ENCODE measurements at places on chromosomes 5 and 9.

DNA sequence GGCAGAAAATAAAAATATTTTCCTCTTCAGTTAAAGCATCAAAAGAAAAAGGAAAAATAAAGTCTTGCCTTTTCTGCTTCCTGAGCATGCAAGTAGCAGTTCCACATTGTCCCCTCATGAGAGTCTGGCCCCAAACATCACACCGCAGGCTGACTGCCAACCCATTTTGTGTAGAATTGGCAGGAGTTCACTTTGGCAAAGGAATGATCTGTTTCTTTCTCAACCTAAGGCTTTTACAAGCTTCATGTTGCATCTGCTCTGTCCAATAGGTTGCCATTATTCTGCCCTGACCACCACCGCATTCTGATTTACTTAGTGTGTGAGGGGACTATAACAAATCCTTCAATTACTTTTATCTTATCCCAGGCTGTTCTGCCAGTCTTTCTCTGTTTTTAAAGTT, 249.5 kb downstream of the ISL1 start:
- H3K4me3 ChIP-seq, result no peak overlapping the region
- H3K27me3 ChIP-seq, result no peaks in the 10 kb centered on the region
- H3K4me1 ChIP-seq, result no peaks in the 10 kb centered on the region
- H3K27ac ChIP-seq, result no peak overlapping the region
- no peaks in the 10 kb centered on the region for H3K36me3 ChIP-seq
- no peak for DNase-seq

- peaks cover 16% of the 10 kb centered on the region for H3K4me1 ChIP-seq
- no peaks in the 10 kb centered on the region for H3K36me3 ChIP-seq
- peak overlapping the region; percentile 73 for H3K4me3 ChIP-seq
- peak; percentile 13 for DNase-seq
- peaks cover 89% of the 10 kb centered on the region for H3K27me3 ChIP-seq
Observed at GRCh38 chr5:76084496-76085242, 1.5 kb downstream of the SV2C start.

GRCh38 chr5:122863240-122863639, 17.8 kb downstream of the SNX24 start:
- H3K4me1 ChIP-seq, result peaks cover 7% of the 10 kb centered on the region
- H3K36me3 ChIP-seq, result peaks cover 6% of the 10 kb centered on the region
- H3K27ac ChIP-seq, result peak overlapping the region; percentile 6
- H3K27me3 ChIP-seq, result no peaks in the 10 kb centered on the region
- no peak overlapping the region for H3K4me3 ChIP-seq

GRCh38 chr9:116465576-116466270, 221.4 kb upstream of the TRIM32 start:
- no peaks in the 10 kb centered on the region for H3K36me3 ChIP-seq
- H3K4me3 ChIP-seq, result no peak overlapping the region
- no peak overlapping the region for H3K27ac ChIP-seq
- DNase-seq, result no peak
- H3K27me3 ChIP-seq, result no peaks in the 10 kb centered on the region

DNA sequence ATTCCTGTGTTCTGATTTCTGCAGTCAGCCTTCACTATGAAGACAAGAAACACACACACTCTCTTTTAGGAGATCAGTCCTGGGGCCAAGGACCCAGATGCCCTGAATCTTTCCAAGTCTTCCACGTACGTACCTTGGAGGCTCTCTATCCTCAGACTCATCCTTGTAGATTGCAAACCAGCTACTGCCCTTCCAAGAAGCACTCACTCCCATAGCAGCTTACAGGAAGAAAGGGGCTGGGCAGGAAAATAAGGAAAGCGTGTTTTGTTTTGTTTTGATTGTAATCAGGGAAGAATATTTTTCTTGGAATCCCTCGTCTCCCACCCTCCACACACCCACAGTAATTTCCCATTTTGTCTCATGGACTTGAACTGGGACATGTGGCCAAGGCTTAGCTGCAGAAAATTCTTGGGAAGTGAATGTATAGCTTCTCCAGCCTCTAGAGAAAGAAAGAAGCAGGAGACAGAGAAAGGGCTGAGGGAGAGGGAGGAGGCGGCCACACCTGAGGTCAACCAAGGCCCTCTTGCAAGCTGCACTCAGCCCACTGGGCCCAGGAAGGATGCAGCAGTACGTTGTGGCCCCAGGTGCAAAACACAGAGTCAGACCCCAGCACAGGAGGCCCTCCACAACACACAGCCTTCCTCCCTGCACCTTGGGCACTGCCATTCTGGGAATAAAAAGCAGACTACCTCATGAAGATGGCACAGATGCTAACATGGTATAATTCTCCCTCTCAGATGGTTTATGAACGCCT, 29.9 kb downstream of the IRX2 start:
- H3K27me3 ChIP-seq, result peaks cover 82% of the 10 kb centered on the region
- no peaks in the 10 kb centered on the region for H3K36me3 ChIP-seq
- H3K27ac ChIP-seq, result no peak overlapping the region
- DNase-seq, result no peak
- no peak overlapping the region for H3K4me3 ChIP-seq

DNA sequence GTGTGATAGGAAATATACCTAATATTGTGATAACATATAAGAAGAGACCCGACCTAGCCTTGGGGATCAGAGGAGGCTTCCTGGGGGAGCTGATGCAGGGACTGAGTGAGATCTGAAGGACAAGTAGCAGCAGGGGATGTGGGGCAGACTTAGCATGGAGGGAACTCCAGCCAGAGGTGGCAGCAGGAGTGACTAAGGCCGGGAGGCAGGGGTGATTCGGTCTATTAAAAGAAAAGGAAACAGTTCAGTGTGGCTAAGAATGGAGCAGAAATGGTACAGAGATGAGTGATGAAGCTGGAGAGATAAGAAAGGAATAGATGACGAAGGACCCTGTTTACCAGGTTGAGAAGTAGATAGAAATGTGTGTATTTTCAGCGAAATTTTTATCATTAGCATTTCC, 408.8 kb downstream of the ENC1 start:
- H3K36me3 ChIP-seq, result no peaks in the 10 kb centered on the region
- H3K27me3 ChIP-seq, result peaks cover 2% of the 10 kb centered on the region
- H3K27ac ChIP-seq, result no peak overlapping the region
- no peak overlapping the region for H3K4me3 ChIP-seq

DNA sequence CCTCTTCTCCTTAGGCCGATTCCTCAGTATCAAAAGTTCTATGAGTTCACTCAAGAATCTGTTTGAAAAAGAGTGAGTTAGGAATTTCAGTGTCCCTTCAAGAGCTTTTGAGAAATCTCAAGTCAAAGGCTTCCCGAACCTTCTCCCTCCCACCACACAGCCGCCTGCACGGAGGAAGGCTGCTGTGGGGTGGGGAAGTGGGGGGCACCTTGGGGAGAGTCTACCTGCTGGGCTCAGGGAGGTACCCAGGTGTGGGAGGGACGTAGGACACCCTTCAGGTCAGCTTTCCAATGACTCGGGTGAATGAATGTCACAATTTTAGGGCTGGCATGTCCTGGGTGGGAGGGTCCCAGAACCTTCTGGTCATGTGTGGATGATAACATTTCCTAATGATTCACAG, 17.5 kb downstream of the CXCL14 start:
- no peak overlapping the region for H3K27ac ChIP-seq
- peaks cover 65% of the 10 kb centered on the region for H3K27me3 ChIP-seq
- no peak overlapping the region for H3K4me3 ChIP-seq

GRCh38 chr9:22838266-22838665, 391.6 kb downstream of the DMRTA1 start:
- no peak overlapping the region for H3K27ac ChIP-seq
- no peaks in the 10 kb centered on the region for H3K36me3 ChIP-seq
- H3K4me1 ChIP-seq, result no peaks in the 10 kb centered on the region
- H3K4me3 ChIP-seq, result no peak overlapping the region
- H3K27me3 ChIP-seq, result no peaks in the 10 kb centered on the region
- no peak for DNase-seq

DNA sequence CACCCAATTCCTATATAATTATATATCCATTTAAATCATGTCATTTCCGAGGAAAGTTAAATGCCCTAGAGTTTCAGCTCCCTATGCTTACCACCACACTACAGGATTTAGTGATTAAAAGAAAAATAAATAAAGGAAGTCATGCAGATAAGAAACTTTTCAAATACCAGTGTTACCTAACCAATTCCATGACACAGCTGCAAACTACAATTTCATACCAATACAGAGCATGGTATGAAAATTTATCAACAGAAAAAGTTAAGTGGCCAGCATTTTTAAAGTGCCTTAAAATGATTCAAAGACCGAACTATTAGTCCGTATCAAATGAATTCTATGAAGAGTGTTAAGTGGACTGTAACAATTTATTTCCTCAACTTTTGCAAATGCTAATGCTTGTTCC, 35.9 kb downstream of the CEP120 start:
- no peak overlapping the region for H3K4me3 ChIP-seq
- H3K36me3 ChIP-seq, result peaks cover 20% of the 10 kb centered on the region
- H3K27me3 ChIP-seq, result no peaks in the 10 kb centered on the region
- DNase-seq, result no peak

DNA sequence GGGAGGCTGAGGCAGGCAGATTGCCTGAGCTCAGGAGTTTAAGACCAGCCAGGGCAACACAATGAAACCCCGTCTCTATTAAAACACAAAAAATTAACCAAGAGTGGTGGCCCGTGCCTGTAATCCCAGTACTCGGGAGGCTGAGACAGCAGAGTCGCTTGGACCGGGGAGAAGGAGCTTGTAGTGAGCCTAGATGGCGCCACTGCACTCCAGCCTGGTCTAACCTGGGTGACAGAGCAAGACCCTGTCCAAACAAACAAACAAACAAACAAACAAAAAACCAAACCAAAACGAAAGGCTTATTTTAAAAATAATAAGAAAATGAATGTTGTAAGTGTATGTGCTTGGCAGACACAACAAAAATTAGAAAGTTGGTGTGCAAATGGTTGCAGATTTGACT, 536.3 kb upstream of the PTPRD start:
- no peak overlapping the region for H3K4me3 ChIP-seq
- no peaks in the 10 kb centered on the region for H3K36me3 ChIP-seq
- H3K4me1 ChIP-seq, result no peaks in the 10 kb centered on the region
- H3K27ac ChIP-seq, result no peak overlapping the region

GRCh38 chr9:82421498-82421897, 432.9 kb downstream of the SPATA31D1 start:
- H3K27ac ChIP-seq, result no peak overlapping the region
- H3K4me1 ChIP-seq, result peaks cover 8% of the 10 kb centered on the region
- H3K27me3 ChIP-seq, result no peaks in the 10 kb centered on the region
- H3K4me3 ChIP-seq, result no peak overlapping the region
- DNase-seq, result no peak

DNA sequence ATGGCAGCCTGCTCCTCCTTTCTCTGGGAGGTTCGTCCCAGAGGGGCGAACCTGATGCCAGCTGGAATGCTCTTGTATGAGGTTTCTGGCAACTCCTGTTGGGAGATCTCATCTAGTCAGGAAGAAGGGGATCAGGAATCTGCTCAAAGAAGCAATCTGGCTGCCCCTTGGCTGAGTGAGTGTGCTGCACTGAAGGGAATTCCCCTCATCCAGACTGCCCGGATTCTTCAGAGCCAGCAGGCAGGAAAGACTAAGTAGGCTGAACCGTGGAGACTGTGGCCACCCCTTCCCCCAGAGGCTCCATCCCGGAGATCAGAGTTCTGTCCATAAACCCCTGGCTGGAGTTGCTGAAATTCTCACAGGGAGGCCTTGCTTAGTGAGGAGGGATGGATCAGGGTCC, 476.0 kb downstream of the CSNK1G3 start:
- H3K4me3 ChIP-seq, result no peak overlapping the region
- no peak overlapping the region for H3K27ac ChIP-seq
- H3K4me1 ChIP-seq, result peaks cover 7% of the 10 kb centered on the region
- H3K27me3 ChIP-seq, result no peaks in the 10 kb centered on the region
- DNase-seq, result no peak
- peaks cover 8% of the 10 kb centered on the region for H3K36me3 ChIP-seq

DNA sequence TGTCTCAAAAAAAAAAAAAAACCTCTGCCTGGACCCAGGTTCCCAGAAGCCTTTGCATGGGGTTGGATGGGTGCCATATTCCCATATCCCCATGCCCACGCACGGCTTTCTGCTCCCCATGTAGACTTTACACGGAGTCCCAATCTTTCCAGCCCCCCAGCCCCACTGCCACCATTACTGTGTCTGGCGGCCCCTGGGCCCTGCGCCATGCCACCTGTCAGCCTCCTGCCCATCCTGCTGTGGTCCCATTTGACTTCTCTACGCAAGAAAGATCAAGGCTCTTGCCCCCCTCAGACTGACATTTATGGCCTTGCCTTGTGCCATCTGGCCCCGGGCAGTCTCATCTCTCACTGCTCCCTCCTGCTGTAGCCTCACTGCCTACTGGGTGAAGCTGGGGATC, 6.5 kb upstream of the AK1 start:
- H3K27ac ChIP-seq, result no peak overlapping the region
- no peak for DNase-seq
- no peak overlapping the region for H3K4me3 ChIP-seq

DNA sequence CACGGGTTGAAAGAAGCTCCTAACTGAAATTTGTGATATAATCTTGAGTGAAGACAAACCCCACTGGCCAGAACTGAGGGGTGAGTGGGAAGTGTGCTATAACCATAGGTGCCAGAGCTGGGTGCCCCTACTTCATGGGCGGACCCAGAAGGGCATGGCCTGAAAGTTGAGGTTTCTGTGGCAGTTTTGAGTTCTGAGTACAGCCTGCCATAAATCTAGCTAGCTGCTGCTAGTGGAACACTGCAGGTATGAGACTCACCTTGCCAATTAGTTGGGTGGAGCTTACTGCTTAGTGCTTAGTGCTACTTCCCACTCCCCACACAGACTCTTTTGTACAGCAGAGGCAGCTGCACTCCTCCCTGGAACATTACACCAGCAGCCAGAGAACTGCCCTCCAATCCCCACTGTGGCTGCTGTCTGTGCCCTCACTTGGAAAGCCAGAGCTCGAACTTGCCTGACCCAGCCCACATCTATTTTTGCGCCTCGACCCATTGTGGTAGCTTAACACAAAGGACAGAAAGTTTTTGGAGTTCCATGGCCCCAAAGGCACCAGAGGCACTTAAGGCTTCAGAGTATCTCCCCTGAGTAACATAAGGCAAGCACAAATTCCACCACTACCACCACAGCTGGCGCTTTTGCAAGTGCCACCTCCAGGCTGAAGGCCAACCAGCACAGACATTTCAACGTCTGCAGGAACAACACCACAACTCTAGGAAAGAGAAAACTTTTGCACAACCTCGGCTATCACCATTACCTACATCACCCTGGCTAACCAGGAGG, 27.1 kb upstream of the PTGER4 start:
- no peaks in the 10 kb centered on the region for H3K27me3 ChIP-seq
- DNase-seq, result no peak
- no peaks in the 10 kb centered on the region for H3K36me3 ChIP-seq

DNA sequence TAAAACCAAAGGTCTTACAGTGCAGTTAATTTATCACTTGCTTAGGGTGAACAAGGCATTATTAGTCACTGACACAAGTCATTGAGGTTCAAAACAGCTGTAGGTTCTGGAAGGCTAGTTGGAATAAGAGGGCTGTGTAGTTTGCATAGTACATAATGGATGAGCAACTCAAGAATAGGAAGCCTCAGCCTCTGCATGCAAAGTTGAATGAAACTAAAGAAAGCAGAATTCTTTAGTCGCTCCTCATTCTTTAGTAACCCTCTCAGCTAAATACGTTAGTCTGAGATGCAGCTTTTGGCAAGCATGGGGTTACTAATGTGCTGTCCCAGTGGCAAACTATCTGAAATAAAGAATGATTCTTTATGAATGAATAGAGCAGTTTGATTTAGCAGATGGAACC, 74.2 kb downstream of the ADGRV1 start:
- no peaks in the 10 kb centered on the region for H3K27me3 ChIP-seq
- peaks cover 2% of the 10 kb centered on the region for H3K4me1 ChIP-seq
- H3K36me3 ChIP-seq, result peaks cover 3% of the 10 kb centered on the region
- no peak overlapping the region for H3K27ac ChIP-seq
- no peak for DNase-seq
- H3K4me3 ChIP-seq, result no peak overlapping the region

- no peak overlapping the region for H3K27ac ChIP-seq
- no peak overlapping the region for H3K4me3 ChIP-seq
- H3K27me3 ChIP-seq, result no peaks in the 10 kb centered on the region
- no peak for DNase-seq
- H3K36me3 ChIP-seq, result no peaks in the 10 kb centered on the region
- no peaks in the 10 kb centered on the region for H3K4me1 ChIP-seq
Observed at GRCh38 chr9:101047848-101048397, 19.4 kb downstream of the PLPPR1 start.

Data from progenitor cell of endocrine pancreas (in vitro differentiated cells).